ENCODE measurements at places on chromosomes 4 and X.

- no peak for DNase-seq
Observed at GRCh38 chrX:130378024-130378669, 7.3 kb downstream of the GPR119 start.

- no peak for DNase-seq
Observed at GRCh38 chr4:99329876-99330275, 8.7 kb upstream of the ADH1B start.

DNA sequence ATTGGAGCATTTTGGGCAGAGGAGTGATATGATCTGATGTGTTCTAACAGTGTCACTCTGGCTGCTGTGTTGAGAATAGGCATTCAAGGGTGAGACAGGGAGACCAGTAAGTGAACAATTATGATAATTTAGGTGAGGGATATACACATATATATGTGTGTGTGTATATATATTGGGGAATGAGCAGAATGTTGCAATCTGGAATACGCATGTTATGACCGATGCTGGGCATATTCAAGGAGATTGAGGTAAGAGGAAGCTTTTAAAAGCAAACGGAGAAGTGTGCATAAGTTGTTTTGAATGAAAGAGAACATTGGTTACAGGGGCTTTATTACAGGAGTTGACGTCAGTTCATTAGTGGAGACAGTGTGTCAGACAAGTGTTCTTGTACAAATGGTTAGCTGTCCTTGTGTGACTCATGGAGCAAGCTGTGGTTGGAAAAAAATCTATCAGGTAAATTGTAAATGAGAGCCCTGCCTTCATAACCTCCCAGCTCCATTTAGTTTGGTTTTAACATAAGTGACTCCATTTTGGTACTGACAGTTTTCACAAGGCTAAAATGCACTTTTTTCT lies 442.5 kb upstream of the LCORL start:
- DNase-seq, result no peak

GRCh38 chr4:139857021-139857420 lies 191.4 kb downstream of the MGST2 start:
- no peak for DNase-seq

- no peak for DNase-seq
Observed at GRCh38 chr4:137754652-137755471, 222.6 kb upstream of the PCDH18 start.

DNA sequence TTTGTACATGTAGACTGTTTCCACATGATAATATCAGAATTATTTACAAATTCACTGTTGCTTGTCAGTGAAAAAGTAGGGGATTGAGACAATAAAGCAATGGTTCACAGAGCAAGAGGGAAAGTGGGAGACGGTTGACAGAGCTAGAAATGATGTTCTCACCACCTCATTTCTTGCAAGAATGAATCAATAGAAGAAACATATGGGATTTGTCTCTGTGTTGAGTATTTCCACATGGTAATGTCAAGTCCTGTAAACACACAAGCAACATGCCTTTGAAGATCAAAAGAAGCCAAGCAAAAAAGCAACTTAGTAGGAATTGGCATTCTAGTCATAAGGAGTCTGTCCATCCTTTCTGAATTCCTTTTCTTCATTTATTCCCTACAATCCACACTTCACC lies 1806.6 kb upstream of the AGA start:
- DNase-seq, result no peak

DNA sequence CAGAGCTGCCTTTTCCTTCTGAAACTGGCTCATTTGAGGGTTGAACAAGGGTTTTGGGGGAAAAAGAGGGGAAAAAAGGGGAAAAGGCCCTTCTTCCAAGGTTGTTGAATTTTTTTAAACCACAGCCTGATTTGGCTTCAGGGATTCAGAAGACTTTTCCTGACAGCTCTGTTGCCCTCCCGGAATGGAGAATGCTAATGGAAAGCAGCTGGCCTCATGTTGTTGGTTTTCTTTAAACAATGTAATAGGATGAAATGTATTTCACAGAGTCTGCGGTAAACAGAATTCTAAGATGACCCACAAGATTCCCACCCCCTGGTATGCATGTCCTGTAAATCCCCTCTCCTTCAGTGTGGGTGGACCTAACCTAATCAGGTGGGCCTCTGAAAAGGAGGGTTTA lies 3.3 kb upstream of the KIAA1210 start:
- DNase-seq, result no peak

DNA sequence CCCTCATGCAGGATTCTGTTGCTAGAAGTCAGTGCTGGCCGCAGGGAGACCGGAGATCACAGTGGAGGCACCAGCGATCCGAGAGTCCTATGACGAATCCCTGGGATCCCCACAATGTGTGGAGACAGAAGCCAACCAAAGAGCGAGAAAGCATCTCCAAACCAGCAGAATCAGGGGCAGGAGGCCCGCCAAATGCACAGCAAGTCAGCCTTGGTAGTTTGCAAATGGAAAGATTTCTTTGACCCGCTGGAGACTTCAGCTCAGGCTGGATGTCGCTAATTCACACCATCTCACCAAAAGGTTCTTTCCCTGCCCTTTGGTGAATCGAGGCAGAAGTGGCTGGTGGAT lies 505 bp upstream of the PKD2 start:
- DNase-seq, result no peak
